ENCODE measurements at places on chromosomes 5 and 9.

GRCh38 chr9:117073539-117074341 lies 341.1 kb downstream of the ASTN2 start:
- no peak for DNase-seq

GRCh38 chr5:76601470-76601869 lies 21.7 kb downstream of the F2RL2 start:
- DNase-seq: no peak

GRCh38 chr5:75364571-75365280 lies 27.7 kb downstream of the HMGCR start:
- DNase-seq: no peak

- no peak for DNase-seq
Measured at GRCh38 chr9:130765137-130766020, 69.7 kb upstream of the ABL1 start.

GRCh38 chr5:171797543-171797942 lies 11.9 kb downstream of the SMIM23 start:
- no peak for DNase-seq

DNA sequence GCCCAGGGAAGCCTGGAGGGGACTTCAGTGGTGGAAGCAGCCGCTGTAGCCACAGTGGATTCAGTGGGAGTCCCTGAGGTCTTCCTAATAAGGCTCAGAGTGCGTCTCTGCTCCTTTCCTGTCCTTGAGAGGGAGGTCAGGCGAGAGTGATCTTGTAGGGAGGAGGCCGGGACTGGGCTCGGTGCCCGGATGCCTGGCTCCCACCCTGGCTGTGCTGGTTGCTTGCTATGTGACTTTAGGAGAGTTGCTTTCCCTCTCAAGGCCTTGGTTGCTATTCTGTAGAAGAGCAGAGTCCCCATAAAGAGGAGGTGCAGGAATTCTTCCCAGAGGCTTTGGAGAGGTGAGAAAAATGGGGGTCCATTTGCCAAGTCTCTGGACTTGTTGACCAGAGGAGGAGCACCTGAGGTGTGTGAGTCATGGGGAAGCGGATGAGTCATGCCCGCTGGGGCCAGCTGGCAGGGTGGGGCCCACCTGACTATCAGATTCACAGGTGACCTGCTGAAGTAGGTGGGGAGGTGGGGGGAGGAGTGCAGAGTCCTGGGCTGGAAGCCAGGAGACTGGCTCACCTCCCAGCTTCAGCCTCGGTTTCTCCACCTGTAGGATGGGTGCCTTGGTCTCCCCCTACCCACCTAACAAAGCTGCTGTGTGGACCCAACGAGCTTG lies 13.8 kb downstream of the GSN start:
- no peak for DNase-seq

DNA sequence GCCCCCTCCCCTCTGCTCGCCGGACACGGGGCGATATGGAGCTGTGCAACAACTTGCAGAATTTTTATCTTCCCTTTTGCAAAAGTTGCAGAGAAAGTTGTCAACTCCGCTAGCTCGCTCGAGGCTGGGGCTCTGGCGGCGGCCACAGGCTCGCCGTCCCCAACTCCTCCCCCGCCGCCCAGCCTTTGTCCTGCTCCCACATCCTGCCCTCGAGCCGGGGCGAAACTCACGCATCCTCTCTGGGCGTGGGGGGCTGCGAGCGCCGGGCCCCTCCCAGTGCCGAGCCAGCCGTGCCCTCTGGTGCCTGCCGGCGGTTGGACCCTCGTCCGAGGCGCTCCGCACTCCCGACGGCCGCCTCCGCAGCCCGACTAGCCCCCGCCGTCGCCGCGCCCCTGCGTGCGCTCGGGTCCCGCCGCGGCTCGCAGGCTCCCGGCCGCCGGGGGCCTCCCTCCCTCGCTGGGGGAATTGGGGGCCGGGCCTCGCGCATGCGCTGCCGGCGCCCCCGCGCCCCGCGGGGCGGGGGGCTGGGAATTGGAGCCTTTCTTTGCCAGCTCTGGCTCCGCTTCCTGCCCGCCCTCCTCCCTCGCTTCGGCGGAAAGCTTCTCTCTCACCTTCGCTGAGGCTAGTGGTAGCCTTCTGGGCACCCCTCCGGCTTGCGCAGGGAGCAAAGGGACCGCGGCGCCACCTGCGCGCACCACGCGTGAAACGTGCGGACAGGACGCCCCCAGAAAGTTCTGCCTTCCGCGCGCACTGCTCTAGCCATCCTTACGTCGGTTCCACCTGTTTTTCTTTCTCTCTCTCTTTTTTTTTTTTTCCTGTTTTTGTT lies at the start of gene CCNJL:
Gene CCNJL, minus strand, starts transcription at position 431 of the 826 bp plus-strand sequence. CDS start 641 bp downstream, outside the sequence.
- DNase-seq: no peak

DNA sequence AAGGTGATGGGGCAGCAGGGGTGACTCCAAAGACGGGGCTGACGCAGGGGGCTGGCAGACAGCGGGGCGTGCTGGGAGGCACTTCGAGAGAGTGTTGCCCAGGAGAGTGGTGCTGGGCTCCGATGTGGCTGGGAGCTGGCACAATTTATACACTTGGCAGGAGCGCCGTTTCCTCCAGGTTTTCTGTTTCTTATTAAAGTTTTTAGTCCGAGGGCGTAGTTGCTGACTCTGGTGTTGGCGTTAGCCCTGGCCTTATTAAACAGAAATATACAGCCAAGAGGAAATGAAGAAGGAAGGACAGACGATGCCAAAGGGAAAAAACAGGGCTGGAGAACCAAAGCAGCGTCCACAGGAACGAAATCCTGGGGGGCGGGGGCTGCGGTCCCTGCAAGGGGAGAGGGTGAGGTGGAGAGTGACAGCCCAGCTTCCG lies 139.6 kb upstream of the PHYKPL start:
- no peak for DNase-seq

- DNase-seq: no peak
Measured at GRCh38 chr5:15384581-15384980, 115.4 kb upstream of the FBXL7 start.

- no peak for DNase-seq
Measured at GRCh38 chr5:2213121-2213730, 330.5 kb upstream of the IRX4 start.

GRCh38 chr9:6764011-6764410 lies 6.2 kb downstream of the KDM4C start:
- DNase-seq: no peak

DNA sequence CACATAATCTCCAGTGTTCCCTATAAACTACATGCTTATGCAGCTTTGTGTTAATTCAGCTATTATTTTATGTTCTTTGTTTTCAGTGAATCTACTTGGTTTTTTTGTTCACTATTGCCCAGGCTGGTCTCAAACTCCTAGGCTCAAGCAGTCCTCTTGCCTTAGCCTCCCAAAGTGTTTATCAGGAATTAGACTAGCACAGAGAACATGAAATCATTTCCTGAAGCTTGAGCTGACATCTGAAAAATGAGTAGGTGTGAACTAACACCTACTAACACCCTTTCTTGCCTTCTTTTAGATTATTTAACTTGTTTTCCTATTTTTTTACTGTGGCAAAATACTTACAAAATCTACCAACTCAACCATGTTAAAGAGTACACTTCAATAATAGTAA lies 25.0 kb downstream of the CENPP start:
- DNase-seq: no peak

GRCh38 chr9:137286975-137287383 lies 9.5 kb downstream of the TOR4A start:
- no peak for DNase-seq

DNA sequence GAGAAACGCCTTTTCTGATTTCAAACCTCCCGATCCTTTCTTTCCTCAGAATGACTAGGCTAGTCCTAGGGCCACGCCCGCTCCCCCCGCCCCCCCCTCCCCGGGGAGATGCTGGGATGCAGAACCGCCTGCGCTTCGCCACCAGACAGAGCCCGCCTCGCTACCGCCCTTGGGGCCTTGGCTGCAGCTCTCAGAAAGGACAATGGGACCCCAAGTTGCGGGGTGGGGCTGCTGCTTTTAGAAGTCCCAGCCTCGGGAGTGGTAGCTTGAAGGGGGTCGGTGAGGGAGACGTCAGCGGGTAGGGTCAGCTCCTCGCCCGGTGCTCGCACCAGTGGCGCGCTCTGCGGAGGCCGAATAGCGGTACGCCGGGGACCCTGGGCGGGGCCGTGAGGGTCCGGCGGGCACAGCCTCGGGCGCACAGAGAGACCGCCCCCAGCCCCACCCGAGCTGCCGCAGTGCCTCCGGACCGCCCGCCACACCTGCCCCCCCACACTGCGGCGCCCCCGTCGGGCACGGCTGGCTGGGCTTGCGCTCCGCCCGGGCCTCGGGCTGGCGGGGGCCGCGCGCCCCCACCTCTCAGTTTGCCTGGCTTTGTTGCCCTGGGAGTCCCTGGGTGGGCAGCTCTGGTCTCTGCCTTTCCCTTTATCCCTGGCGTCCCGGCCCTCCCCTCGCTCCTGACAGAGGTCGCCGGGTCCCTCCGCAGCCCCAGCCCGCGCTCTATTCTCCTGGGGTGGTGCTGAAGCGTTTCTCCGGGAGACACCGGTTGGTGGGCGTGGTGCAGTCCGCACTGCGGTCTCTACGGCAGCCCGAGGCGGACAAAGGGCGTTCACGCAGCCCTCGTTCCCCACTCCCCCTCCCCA lies 1.2 kb downstream of the MAP1B start:
- no peak for DNase-seq

- DNase-seq: peak; percentile 34
Measured at GRCh38 chr9:132160802-132161742, 786 bp upstream of the NTNG2 start.

GRCh38 chr9:128412120-128412790 lies 8.4 kb upstream of the CERCAM start:
- peak; percentile 35 for DNase-seq

DNA sequence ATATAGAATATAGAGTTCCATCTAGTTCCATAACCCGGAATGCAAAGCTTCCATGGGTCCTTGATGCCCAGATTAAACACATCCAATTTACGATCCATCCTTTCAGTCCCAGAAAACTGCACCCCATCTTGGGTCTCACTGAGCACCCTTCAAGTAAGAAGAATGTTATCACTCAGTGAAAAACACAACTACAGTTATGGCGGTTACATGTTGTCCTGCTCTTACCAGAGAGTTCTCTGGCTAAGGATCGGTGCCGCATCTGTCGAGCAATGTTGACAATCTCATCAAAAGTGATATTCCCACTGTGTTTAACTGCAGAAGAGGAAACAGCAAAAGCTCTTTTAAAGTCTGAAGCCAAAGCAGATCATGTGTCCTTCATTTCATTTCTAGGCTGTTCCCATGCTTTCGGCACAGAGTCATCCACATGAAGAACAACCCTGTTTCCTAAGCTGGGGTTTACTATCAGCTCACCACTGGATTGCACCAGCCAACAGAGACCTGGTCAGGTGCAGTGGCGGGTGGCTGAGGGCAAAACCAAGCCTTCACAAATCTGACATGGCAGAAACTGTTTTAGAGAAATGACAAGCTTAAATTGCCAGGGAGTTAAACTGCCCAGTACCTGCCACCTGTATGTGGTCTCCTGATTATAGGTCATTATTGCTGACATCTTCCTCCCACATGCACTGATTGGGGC lies 2.9 kb downstream of the RPL12 start:
- DNase-seq: no peak

DNA sequence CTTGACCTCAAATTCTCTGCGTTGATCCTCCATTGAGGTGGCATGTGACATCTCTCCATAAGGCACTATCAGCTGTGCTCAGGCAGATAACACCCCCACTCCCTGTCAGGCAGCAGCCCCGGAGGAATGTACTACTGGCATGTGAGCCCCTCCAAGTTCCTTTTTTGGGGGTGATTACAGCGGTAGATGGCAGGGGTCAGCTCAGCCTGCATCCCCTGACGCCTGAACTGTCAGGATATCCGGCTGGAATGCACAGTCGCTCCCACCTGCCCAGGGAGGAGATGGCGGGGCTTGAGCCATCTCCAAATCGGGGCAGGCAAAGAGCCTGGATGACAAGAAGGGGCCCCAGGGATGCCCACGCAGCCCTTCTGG lies 40.8 kb downstream of the FAM78A start:
- no peak for DNase-seq

- no peak for DNase-seq
Measured at GRCh38 chr5:125584140-125584520, 837.7 kb upstream of the ZNF608 start.

GRCh38 chr5:74541381-74541781 lies 99.1 kb downstream of the ENC1 start:
- DNase-seq: no peak

- DNase-seq: no peak
Measured at GRCh38 chr5:122723606-122724352, 51.1 kb upstream of the SNX2 start.

DNA sequence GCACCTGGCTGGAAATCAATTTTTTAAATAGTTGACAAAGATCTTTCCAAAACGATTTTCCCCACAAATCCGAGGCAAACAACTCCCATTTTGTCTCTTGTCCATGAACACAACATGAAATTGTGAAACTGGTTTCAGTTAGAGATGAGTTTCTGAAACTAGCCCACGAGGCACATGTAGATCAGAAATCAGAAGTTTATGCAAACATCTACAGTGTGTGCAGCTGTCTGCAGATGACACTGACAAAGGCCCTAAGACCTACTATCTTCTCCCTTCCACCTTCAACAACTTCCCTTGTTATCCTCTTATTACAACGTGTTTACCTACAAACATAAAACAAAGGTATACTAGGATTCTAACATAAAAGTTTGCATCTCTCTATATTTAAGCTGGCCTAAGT lies 183.3 kb downstream of the DIRAS2 start:
- DNase-seq: no peak

GRCh38 chr5:23629396-23629795 lies 122.0 kb downstream of the PRDM9 start:
- DNase-seq: no peak

DNA sequence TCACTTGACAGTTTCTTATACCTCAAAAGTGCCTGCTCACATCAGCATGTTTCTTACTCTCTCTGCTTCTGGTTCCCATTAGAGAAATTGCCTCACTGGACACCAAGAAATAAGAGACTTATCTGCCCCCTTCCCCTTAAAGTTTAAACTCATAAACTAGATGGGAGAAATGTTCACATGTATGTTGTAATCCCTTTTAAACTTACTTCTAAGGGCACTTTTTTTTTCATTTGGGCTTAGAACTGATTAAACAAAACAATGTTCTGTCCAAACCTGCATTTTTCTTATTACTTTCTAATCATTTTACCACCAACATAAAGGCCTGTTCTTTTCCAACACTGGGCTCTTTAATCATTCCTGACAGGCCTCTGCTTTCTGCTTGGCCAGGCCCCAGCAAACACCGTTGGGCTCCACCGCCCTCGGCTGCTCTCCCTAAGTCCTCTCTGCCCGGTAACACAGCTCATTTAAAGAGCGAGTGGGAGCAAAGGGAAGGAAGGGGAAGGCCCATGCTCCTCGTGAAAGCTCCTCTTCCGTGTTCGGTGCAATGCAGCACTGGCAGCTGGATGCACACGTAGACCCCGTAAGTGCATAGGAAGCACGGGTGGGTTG lies 53.4 kb downstream of the ROR2 start:
- no peak for DNase-seq

- DNase-seq: no peak
Measured at GRCh38 chr9:119441338-119441737, 72.1 kb upstream of the BRINP1 start.

DNA sequence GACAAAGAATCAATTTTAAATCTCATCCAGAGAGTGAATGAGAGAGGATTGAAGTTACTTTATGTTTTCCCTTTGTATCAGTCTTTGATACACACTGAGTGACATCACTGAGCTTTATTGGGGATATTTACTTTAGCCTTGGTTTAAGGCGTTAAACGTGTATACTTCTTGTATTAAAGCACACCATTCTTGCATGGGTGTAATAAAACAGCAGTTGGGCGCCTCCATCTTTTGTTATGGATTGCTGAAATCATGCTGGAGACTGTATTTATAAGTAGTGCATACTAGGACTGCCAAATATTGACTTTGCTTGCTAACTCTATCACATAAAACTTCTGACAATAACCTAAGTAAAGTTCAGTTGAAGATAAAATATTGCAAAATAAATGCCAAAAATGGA lies 1755.8 kb upstream of the WWC1 start:
- DNase-seq: no peak

GRCh38 chr9:37471942-37472684 lies 6.9 kb upstream of the ZBTB5 start:
- DNase-seq: no peak
